Fibroblast of the aortic adventitia (primary cell): ENCODE measurements at places on chromosomes 3 and 15. TPM values are rescaled to one million over a fixed set of nuclear protein-coding genes. Genes with fewer than 3 reads are reported as not detected.
A peak's percentile ranks its signal among the peaks of the same experiment; 100 is the strongest.

DNA sequence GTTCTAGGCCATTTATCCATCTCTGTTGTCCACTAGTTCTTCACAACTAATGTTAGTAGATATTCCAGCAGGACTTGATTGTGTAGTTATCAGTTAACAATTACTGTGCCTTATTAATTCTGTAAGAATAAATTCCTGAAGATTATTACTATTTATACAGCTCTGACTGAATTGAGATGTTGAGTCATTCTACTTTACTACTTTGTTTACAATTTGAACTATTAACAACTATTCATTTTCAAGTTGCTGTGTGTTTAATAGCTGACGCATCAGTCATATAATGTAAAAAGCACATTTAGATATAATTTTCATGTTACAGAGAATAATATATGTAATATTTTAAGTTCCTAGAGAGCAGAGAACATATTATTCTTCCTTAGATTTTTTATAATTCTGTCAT, 21.1 kb downstream of the DZIP3 start:
- DNase-seq, result no peak

SPTBN5 gene
- 0.18 and 0.57 TPM in 2 replicates for total RNA-seq

GRCh38 chr3:12638105-12638504, 25.8 kb downstream of the RAF1 start:
- DNase-seq, result peak; percentile 71

DNA sequence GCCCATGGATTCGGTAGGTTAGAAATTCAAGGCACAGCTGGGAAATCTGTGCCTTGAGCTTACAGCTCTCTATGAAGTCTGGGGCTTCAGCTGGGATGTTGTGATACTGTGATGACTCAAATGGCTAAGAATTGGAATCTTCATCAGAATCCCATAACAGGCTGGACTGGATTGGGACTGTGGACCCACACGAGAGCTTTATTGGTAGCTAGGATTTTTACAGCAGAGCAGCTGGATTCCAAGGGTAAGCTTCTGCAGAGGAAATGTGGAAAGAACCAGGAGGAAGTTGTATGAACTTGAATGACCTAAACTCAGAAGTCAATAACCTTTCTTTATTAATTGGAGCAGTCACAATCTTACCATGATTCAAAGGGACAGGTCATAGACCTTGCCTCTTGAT, 1187.1 kb downstream of the ROBO1 start:
- no peak for DNase-seq

DNA sequence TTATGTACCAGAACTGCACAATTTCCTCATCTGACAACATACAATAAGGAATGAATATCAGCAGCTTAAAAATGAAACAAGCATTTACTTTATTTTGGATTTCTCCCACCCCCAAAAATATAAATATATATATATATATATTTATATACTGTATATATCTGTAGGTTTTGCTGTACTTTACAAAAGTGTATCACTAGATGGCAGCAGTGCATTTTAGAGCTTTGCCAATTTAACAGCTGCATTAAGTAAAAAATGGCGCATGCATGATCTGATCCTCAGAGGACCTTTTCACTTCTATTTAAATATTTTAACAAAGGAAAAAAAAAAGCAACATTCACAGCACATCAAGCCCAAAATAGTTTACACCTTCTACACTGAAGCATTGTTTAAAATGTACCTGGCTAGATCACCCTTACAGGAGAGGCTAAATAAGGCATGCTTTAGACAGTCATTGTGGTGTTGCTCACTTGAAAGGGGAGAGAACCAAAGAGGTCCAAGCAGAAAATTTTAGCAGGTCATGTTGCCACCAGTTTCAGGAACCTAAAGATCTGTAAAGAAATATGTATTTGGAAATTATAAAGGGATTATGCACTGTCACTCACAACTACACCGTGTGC, 72.6 kb downstream of the NPTN start:
- DNase-seq, result peak; percentile 89

GRCh38 chr15:55343168-55343567, 24.1 kb downstream of the PIGB start:
- DNase-seq, result no peak

- no peak for DNase-seq
Observed at GRCh38 chr3:41102053-41102556, 97.2 kb upstream of the CTNNB1 start.

GXYLT2 gene
- total RNA-seq, result 47.8 and 59.7 TPM in 2 replicates

GRCh38 chr15:74396445-74397238, 29.2 kb upstream of the CYP11A1 start:
- peak; percentile 53 for DNase-seq

GRCh38 chr15:95127356-95127755, 896.0 kb downstream of the MCTP2 start:
- DNase-seq, result no peak

DNA sequence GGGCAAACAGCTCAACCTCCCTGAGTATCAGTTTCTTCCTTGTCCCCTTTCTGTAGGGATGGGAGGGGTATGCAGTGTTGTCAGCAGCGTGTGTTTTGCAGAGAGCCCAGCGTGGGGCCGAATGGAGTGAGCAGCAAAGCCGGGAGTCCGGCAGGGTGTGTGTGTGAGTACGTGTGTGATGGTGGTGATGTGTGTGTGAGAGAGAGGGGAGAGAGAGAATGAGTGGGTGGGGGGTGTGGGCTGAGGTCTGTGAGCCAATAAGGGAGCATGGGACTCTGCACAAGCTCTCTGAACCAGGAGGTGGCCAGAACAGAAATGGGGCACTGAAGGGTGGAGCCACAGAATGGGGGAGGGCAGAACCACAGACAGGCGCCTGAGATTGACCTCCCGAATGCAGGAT, 43.8 kb downstream of the IFT122 start:
- no peak for DNase-seq

DNA sequence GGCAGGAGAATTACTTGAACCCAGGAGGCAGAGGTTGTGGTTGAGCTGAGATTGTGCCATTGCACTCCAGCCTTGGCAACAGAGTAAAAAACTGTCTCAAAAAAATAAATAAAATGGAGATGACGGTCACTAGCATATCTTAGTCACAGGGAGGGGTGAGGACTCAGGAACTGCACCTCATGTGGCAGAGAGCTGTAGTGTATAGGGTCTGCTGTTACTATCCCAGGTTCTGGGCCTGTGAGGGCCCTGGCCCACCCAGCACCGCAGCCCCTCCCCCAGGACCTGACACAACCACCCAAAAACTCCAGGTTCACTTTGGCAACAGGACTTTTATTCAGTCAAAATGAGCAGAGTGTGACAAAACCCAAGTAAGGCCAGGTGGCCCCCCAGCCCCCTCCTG, 22.3 kb downstream of the RNU5B-1 start:
- no peak for DNase-seq
